ENCODE measurements at places on chromosomes 13 and 19. TPM values are rescaled to one million over a fixed set of nuclear protein-coding genes. Genes with fewer than 3 reads are reported as not detected.

DNA sequence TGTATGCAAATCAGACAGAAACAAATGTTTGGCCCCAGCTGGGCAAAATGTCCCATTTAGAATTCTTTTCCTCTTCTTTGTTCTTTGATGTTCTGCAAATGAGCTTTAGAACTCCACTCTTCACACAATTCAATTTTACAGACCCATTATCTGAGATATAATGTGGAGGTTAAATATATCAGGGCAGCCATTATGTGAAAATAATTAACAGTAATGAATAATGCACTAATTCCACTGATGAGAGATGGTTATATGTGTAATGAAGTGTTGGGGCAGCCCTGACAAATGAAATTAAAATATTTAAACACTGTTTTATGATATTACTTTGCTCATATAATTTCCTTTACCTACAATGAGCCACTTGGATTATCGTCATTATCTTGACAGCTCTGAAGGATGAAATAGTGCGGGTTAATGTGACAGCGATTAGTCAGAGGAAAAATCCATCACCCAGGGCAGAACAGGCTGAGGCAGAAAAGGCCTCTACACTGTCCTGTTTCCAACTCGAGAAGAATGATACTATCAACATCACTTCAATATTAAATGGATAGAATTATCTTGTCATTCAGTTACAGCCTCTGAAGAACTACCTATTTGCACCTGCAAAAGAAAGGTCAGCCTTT lies 321.1 kb downstream of the RBM26 start:
- DNase-seq: no peak

The GJB6 gene
- not detected for total RNA-seq

- DNase-seq: no peak
Observed at GRCh38 chr13:74389056-74389455, 254.9 kb upstream of the KLF12 start.

GRCh38 chr19:30167976-30168635 lies 204.1 kb upstream of the ZNF536 start:
- no peak for DNase-seq

DNA sequence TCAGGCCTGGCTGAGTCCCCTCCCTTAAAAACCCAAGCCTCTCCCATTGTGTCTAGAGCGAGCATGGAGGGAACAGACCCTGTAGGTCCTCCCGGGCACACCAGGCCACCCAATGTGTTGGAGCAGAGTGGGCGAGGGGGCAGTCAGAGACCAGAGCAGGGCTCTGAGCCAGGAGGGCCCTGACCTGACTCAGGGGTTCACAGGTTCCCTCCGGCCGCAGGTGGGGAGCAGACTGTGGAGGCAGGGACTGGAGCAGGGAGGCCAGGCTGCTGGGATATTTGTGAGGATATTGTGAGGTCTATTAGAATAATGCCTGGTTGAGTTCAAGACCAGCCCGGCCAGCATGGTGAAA lies 1.6 kb upstream of the TYROBP start:
- no peak for DNase-seq

DNA sequence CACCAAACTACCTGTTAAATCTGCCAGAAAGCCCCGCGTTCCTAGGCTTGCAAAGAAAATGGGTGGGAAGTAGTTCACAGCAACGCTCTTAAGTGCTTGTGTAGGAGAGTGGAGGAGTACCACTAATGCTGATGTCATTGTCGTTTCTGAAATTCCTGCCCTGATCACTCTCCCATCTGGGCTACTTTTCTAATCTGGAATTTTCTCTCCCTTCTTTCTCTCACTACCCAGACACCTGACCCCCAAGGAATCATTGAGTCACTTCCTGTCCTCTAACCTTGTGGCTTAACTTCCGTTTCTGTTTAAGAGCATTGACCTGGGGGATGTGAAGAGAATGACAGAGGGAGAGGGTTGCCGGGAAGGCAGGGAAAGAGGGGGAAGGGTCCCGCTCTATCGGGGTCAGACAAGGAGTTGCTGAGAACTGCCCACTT lies 98.7 kb downstream of the STARD13 start:
- no peak for DNase-seq

The TUBA3C gene
- total RNA-seq: not detected

- DNase-seq: no peak
Observed at GRCh38 chr19:13825489-13826441, 30.5 kb downstream of the ZSWIM4 start.

GRCh38 chr13:110275931-110276552 lies 30.9 kb downstream of the COL4A1 start:
- DNase-seq: peak; percentile 70

DNA sequence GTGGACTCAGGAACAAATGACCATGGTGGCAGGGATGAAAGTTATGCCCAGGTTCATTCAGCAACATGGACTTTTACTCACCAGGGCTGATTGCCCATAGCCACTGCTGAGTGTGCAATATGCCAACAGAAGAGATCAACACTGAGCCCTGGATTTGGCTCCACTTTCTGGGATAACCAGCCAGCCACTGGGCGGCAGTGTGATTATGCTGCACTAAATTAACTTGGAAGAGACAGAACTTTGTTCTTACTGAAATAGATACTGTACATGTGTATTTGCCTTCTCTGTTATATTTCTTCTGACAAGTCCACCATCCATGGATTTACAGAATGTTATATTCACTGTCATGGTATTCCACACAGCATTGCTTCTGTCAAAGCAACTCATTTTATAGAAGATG lies 257.4 kb downstream of the TDRD3 start:
- DNase-seq: no peak

The GJA3 gene
- total RNA-seq: 0.07 TPM

Data from uterus (tissue), 4 donors.